ENCODE measurements at places on chromosomes 2 and 18.

DNA sequence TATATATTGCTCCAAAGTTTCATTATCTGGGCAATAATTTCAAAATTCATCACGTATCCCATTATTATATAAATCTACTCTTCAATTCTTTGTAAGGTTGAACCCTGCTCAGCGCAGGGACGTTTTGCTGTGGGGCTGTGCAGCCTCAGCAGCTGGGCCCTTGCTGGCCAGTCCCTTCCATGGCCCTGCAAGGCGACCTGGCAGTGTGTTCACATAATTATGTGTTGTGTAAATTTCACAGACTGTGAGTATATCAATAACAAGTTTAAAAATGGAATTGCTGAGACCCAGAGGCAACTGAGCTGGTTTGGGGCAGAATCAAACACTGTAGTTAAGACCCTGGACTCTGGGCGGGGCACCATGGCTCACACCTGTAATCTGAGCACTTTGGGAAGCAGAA is 16.1 kb upstream of the MAL start:
- DNase-seq: no peak

- DNase-seq: peak; percentile 80
These were observed 136.6 kb upstream of the ZC3H15 start for GRCh38 chr2:186349508-186349907.

DNA sequence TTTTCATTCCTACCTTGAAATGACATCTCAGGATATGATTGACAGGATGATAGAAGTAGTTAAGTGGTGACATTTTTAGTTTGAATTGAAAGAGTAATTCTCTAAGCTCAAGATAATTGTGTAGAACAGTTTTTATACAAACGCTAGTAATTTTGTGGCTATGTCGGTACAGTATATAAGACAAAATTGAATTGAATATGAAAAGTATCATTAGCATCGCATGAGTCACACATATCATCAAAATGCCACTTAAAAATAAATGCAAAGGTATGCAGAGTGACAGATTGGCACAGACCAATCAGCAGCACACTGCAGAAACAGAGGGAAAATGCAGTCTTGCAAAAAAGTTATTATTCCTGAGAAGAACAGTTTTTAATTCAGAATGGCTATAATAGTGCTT is 608.2 kb upstream of the NETO1 start:
- no peak for DNase-seq

DNA sequence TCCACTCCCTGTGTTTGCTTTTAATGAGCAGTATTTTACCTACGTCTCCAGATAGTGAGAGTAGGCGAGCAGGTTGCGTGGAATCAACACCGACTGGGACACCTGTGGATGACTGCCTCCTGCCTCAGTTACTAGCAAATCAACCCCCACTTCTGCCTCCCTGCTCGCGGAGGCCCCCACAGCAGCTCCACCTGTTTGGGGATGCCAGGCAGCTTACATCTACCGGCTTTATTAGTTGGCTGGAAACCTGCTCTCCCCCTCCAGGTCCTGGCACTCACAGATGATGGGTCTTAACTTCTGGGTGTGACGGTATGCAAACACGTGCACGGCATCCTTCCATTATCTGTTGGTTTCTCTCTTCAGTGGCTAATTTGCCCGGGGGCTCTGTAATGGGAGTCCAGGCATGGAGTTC is 164.4 kb upstream of the SESTD1 start:
- DNase-seq: no peak

DNA sequence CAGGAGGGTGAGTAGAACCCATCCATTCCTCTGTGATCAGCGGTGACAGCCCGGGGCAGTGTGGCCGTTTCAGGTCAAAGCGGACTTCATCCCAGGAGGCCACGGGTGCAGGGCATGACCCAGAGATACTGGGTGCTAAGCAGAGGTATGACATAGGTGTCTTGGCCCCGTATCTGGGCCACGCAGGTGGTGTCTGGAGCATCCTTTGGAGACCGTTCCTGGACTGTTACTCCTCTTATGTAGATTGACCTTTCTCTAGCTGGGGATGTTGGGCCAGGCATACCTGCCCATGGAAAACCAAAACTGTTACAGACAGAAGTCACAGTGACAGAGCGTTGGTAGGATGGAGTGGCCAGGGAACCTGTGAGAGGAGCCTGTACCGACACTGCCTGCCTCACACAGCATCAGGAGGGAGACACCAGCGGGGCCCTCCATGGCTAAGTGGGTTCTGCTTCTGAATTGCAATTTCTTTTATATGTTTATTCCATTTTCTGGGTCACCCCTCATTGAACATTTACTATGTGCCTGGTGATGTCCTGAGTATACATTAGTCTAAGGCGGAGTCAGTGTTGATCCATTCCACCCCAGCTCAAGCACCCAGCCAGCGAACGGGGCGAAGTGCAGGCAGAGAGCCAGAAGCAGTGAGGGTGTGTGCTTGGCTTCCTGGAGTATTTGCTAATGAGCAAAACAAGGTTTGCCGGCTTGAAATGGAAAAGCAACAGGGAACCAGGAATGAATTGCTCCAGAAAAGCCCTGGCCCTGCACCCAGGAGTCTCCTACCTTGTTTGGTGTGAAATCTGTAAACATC is 141.7 kb downstream of the SH3RF3 start:
- DNase-seq: no peak

GRCh38 chr18:49031511-49032188 is 80.9 kb upstream of the SMAD7 start:
- no peak for DNase-seq

DNA sequence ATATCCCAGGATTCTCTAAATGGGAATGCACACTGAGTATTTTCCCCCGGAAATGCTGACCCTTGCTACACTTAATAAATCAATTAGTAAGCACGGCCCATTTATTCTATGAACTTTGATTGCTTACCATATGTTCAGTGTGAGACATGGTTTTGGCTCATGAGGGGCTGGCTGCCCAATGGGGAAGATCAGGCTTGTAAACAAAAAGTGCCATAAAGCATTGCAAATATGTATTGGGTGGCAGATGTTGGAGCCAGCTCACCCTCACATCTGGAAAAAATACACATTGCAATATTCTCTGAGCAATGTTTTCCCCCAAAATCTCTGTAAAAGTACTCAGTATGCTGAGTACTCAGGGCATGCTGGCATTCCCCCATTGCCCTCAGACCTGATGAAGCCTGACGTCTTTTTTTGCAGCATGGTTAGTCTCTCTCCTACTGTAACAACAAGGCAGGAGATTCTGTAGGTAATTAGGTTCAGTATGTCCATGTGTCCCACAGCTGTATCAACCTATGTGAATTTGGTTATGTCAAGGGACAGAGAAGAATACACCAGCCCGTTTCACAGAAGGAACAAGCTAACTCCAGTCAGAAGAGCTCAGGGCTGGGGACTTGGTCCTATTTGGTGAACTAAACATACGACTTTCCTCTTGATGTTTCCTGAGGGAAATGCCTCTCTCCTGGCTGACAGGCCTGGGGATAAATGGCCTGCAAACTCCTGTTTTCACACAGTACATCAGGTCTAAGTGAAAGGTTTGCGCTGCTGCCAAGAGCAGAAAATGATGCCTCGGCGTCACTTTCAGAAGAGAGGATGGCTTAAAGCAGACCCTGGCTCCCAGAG is 202.4 kb downstream of the INSIG2 start:
- DNase-seq: no peak

DNA sequence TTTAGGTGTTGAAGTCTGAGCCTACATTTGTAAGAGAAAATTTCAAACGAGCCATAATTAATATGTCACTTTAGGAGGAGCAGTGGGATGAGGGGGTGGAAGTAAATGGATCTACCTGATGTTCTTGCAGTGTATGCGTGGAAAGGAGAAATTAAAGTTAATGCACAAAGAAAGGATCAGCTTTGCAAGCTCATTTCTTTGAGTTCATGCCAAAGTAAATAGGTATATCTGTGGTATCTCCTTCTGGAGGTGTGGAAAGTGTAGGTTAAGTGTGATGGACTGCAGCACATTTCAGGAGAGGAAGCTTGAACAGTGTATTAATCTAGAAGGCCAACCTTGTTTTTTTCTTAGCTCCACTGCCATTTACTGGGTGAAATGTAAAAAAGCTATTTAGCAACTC is 307.5 kb upstream of the ZEB2 start:
- DNase-seq: no peak

DNA sequence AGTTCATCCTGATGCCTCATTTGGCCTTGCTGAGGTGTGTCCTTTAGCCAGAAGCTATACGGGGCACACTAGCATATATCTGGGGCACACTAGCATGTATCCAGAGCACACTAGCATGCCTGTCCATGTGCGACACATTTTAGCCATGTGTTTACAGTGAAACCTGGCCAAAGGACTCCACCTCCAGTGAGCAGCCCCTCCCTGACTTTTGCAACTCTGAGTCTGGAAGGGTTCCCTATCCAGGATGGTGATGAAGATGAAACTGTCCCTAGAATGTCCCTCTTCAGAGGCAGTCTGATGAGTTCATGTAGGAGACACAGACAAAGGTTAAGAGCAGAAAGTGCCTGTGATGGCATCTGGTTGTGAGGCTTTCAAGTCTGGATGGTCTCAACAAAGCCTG is 61.4 kb upstream of the LGALSL start:
- no peak for DNase-seq

DNA sequence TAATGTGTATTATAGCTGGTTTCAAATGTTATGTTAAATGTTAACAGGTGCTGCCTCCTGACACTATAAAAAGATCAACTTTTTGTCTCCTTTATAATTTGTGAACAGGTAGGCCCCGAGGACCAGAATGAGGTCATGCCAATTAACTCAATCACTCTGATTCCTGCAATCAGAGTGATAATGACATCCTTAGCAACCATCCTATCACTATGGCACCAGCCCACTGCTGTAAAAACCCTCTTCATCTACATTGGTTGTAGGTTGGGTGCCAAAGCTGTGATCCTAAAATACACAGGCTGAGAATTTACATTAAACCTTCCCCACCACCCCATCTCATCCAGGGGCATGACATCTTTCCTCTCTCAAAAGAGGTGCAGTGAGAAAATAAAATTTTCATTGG is 103.5 kb downstream of the CPO start:
- DNase-seq: no peak

DNA sequence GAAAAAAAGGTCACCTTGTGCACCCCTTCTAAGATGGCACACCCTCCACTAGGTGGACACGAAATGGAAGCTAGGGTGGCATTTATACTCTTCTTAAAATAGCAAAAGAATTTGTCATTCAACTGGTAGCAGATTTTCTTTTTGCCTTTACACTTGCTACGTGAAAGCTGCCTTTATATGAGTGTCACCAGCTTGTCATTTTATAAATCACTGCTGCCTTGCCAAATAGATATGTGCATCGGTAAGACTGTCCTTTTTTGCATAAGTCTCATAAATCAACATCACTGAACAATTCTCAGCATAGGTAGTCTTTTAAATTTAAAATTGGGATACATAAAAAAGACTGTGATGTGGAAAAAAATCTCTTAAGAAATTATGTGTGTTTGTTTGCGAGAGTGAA is 764.1 kb downstream of the TDRD15 start:
- DNase-seq: no peak

GRCh38 chr2:127678531-127678930 is 3.2 kb upstream of the LIMS2 start:
- no peak for DNase-seq

Data from GM23248 (cell line).